ENCODE measurements at places on chromosomes 2 and 18.

DNA sequence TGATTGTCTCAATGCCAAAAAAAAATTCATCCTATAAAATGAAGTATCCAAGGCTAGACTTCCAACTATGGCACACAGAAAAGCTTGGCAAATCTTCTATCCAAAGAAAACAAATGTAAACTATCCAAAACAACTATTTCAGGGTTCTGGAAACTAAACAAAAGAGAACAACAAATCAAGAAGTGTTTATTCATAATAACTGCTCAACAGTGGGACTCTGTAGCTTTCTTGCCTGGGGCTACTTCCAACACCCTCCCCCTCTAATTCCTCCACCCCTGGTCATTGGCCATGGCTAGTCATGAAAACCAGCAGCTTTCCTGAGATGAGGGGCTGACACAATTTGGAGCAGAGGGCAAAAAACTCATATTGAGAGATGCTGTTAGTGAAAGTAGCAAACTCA is 107.0 kb downstream of the EXOC6B start:
- no peak for DNase-seq

DNA sequence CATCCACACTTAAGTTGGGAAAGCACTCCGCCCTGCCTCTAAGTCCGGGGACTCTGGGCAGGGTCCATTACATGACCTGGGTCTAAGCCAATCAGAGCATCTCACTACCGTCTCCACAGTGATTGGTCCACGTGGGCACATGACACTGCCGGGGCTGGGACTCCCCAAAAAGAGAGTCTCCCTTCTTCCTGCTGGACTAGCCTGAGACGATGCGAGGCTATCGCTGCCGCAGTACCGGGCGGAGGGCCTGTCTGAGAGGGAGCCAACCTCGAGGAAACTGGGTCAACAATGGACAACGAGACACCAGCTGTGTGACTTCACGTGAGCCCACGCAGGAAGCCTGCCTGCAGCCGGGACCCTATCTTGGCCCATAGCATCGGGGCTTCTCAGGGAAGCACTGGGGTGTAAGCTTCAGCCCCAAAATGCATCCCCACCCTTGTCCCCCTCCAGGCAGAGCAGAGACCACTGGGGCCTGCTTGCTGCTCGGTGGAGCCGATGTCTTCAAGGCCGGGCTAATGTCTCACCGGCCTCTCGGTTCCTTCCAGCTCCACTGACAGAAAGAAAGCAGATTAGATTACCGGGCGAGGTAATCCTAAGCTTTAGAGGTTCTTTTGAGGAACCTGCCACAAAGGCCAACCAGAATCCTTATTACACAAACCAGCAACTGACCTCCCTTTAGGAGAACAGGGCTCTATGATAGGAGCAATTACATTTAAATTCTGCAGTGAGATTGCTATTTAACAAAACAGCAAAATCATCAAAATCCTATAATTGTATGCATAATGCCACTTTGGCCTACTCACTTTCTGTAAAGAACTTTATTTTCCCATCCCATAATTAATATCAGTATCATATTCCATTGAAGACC is 21.3 kb upstream of the COPS8 start:
- no peak for DNase-seq

GRCh38 chr2:128474962-128475361 is 156.3 kb upstream of the HS6ST1 start:
- no peak for DNase-seq

GRCh38 chr18:59062643-59063006 is 77.1 kb upstream of the SEC11C start:
- no peak for DNase-seq

GRCh38 chr2:45224321-45224992 is 215.2 kb upstream of the SIX2 start:
- no peak for DNase-seq

GRCh38 chr2:128818704-128819491 is 500.2 kb upstream of the HS6ST1 start:
- DNase-seq, result no peak

DNA sequence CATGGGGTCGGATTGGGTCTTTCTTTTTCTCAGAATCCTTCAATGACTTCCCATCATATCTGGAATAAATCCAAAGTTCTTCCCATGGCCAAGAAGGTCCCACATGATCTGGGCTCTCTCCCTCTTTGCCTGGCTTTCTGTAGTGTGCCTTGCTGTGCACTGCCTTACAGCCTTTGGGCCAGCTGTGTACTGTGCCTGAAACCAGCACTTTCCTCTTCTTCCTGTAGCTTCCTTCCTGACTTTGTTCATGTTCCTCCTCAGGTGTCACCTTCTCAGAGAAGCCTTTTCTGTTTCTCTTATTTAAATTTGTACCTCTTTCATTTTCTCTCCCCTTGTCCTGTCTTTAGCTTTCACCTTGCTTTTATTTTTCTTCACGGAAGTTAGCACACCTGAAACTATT is 4.3 kb upstream of the CDCA7 start:
- no peak for DNase-seq

DNA sequence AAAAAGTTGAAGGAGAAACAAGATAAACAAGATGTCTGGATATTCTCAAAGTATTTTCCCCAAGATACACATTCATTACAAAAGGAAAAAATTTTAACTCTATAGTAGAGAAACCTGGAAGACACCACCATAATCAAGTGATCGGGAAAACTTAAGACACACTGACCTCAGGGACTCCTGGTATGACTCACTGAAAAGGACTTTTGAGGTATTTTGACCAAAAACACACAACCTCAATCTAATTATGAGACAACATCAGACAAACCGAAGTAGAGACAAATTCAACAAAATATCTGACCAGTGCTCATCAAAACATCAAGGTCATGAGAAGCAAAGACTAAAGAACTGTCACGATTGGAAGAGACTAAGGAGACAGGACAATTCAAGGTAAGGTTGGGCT is 34.7 kb downstream of the LPIN2 start:
- no peak for DNase-seq

DNA sequence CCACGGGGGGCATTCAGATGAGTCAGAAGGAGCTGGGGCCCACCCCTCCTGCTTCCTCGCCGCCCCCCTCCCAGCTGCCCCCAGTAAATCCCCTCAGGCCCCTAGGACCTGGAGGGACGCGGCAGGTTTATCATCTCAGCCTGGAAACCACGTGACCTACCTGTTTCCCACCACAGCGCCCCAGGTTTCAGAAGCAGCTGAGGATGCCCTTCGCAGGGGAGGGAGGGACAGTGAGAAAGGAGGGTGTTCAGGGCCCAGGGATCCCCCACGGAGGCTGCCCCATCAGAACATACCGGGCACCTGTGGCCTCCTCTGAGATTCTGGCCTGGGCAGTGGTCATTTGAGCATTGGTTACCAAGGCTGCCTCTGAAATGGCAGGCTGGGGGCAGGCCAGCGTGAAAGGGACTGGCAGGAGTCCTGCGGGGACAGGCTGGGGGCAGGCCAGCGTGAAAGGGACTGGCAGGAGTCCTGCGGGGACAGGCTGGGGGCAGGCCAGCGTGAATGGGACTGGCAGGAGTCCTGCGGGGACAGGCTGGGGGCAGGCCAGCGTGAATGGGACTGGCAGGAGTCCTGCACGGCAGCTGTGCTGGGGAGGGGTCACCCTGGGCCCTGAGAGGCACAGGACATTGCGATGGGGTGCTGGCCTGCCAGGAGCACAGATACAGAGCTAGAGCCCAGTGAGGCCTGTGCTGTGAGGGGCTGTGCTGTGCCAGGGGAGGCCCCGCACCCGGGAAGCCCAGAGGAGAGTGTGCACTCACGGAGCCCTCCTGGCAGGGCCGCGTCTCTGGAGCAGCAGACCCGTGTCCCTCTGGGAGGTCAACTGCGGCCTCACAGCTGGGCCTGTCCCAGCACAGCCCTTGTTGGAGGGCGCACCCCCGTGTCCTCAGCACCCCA is 1.6 kb downstream of the NEU4 start:
- no peak for DNase-seq

DNA sequence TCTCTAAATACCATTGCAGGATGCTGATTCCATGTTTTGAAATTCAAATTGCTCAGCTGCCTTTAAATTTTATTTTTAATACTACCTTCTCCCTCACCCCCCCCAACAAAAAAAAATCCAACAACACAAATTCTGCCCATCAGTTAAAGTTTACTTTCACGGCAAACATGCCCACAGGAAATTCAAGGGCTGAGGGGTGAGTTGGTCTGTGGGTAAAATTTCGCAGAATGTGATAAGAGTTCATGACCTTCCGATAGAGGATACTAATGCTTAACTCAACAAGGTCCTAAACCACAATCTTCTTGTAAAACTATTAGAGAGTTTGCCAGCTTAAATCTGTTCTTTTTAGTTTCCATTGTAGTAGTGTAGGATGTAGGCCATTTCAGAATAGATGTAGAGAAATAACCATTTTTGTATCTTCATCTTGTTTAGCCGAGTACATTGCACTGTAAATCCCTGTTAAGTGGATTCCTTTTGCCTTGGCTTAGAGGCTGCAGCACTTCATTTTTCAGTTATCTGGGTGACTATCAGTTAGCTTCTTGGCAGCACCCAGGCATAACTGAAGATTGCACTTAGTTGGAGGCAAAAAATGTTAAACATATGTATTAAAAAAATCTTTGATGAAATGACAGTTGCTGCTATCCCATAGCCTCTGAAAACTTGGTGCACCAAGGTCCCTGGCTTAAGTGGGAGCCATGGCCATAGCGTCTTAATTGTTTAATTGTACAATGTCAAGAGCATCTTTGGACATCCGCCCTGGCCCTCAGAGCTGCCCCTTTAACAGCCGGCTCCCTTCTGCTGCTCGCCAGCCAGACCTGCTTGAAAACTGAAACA is 232.3 kb downstream of the HAUS1 start:
- DNase-seq, result no peak

- DNase-seq, result peak; percentile 83
These were observed at the start of gene NMUR1 for GRCh38 chr2:231530099-231531011. TSS of gene NMUR1 (minus strand) at chr2:231530445. CDS start at chr2:231530361, 84 bp downstream.

GRCh38 chr18:78180741-78181140 is 798.9 kb upstream of the SALL3 start:
- DNase-seq, result no peak

DNA sequence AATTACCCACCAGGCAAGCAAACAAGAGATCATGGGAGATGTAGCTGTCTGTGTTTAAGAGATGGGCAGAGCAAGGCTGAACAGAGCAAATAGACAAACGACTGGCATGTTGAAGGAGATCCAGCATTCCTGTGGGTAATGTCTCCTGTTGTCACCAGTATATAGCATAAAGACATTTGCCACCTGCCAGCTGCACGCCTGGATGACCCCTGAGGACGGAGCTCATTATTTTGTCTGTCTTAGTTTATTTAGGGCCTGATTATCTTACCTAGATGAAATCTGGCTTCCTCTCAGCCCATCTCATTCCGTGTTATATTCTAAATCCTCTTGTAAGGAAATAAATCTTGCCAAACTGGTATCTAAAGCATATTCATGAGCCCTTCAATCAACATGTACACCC is 510.3 kb upstream of the LINC00305 start:
- DNase-seq, result no peak

DNA sequence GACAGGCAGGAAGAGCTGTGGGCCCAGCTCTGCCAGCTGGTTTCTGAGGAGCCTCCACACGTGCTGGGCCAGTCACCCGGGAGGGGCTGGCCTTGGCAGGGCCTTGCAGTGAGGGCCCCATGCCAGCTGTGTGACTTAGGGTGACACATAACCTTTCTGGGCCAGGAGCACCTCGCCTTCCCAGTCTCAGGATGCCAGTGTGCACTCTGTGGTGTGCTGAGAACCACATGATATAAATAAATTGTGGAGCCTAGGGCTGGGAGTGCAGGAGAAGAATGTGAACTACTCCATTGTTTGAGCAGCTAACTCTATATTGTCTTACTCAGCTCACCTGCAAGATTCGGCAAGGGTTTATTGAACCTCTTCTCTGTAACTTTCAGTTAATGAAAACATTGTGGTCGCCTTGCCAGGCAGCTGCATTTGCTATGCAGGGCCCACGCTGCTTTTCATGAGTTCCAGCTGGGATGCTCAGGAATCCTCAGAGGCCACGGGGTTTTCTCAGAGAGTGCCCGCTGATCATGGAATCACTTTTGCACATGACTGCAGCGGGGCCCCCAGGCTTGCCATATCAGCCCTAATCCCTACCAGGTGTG is 222.3 kb downstream of the SH3RF3 start:
- DNase-seq, result no peak

DNA sequence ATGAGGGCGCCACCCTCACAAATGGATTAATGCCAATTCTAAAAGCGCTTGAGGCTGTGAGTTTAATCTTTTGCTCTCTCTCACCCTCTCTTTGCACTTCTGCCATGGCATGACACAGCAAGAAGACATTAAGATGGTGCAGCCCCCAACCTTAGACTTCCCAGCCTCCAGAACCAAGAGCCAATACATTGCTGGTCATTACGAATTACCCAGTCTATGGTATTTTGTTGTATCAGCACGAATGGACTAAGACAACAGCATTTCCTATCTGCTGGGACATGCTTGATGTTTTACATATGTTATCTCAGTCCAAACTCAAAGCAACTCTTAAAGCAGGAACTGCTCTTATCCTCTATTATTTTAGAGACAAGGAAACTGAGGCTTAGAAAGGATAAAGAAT is 222.9 kb downstream of the STK39 start:
- DNase-seq, result no peak

- DNase-seq, result peak; percentile 39
These were observed 47.5 kb upstream of the SP3 start for GRCh38 chr2:174012347-174013314.

DNA sequence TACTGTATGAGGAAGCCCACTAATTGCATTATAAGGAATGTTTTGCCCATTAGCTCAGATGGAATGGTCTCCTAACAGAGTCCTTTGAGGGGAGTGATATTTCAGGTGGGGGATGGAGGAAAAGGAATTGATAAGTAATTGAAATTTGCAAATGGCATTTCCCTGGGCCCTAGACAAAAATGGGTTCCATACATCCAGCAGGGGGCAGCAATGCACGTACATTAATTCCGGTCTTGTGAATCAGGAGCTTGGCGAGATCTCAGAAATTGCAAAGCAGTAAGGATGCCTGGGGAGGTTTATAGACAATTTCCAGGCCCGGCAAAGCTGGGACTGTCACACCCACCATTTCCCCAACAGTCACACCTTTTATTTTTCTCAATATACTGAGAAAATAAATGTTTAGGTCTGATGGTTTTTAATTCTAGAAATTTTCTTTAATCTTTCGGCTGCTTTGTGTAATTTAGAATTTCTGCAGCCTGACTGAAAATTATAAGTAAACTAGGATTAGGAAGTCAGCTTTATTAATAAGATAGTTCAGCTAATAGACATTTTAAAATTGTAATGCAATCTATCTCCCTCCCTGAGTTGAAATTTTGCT is 122.8 kb downstream of the LYPD1 start:
- DNase-seq, result peak; percentile 20

DNA sequence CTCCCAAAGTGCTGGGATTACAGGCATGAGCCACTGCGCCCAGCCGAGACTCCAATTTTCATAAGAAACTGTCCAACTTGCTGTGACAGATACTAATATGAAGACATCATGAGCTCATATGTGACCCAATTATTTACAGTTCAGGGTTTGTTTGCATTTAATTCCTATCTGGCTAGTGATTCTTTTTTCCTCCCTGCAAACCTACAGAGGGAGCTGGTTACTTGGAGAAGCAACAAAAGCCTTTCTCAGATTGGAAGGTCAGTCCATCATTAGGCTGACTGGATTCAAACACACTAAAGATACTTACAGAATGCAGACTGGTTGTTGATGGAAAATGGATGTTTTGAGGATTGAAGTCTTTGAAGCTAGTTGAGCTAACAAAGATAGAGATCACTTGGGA is 176.4 kb downstream of the ANKRD44 start:
- no peak for DNase-seq

- no peak for DNase-seq
These were observed 231.0 kb downstream of the DCC start for GRCh38 chr18:52570975-52571374.
